ENCODE measurements at places on chromosomes 1 and 21.

GRCh38 chr21:26935977-26936376 is 30.9 kb downstream of the ADAMTS5 start:
- DNase-seq: no peak

DNA sequence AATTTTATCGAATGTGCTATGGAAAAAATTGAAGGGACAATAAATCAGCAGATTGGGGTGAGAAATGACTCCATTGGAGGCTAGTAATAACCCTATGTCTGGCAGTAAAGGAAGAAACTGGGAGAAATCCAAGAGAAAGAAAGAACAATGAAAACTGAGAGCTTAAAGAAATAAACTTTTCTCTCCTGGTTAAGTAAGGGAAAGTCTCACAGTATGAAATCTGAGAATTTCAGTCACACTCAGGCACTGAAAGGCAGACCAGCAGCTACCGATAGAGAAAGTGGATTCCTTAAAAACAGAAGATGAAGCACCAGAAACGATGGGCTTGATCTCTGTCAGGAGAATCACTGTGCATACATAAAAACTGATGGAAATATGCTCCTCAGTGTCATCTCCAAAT is 404.2 kb downstream of the PLPP3 start:
- DNase-seq: no peak

GRCh38 chr1:231318015-231318355 is 19.7 kb downstream of the EXOC8 start:
- DNase-seq: no peak

- no peak for DNase-seq
Observed at GRCh38 chr1:86582161-86582560, 35.3 kb downstream of the CLCA4 start.

DNA sequence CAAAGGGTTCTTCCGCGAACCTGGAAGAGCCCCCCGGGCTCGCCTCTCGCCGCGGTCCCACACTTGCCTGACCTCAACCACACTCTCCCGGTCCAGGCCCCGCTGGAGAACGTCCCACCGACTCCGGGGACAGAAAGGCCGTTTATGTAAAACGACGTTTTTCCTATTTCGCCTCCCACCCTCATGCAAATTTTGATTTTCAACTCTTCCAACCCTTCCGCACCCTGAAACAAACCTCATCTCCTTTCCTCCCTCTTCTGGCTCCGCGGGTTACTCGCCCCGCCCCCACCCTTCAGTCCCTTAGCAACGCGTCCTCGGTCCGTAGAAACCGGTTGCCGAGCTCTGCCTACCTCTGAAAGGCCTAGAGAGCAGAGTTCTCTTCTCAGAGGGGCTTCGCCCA is at the start of gene C1orf141:
TSS of gene C1orf141 (minus strand) at position 276 of the 400 bp plus-strand sequence. CDS start 7,730 bp downstream, outside the sequence.
- no peak for DNase-seq

DNA sequence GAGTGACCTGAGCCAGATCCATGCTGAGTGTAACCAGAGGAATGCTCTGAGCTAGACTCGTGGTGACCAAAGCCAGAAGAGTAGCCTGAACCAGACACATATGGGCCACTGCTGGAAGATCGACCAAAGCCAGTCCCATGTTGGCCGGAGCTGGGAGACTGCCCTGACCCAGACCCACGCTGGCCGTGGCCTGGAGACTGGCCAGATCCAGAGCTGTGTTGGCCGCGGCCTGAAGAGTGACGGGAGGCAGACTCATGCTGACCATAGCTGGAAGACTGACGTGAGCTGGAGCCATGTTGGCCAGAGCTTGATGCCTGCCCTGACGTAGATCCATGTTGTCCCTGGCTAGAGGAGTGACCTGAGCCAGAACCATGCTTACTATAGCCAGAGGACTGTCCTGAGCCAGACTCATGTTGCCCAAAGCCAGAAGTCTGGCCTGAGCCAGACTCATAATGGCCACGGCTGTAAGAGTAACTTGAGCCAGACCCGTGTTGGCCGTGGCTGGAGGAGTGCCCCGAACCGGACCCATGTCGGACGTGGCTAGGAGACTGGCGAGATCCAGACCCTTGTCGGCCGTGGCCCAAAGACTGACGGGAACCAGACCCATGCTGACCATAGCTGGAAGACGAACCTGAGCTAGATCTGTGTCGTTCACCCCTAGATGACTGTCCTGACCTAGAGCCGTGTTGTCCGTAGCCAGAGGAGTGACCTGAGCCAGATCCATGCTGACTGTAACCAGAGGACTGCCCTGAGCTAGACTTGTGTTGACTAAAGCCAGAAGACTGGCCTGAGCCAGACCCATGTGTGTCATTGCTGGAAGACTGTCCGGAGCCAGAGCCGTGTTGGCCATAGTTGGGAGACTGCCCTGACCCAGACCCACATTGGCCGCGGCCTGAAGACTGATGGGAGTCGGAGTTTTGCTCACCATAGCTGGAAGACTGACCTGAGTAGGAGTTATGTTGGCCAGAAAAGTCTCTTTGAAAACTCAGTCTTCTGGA is 3.5 kb downstream of the HRNR start:
- no peak for DNase-seq

DNA sequence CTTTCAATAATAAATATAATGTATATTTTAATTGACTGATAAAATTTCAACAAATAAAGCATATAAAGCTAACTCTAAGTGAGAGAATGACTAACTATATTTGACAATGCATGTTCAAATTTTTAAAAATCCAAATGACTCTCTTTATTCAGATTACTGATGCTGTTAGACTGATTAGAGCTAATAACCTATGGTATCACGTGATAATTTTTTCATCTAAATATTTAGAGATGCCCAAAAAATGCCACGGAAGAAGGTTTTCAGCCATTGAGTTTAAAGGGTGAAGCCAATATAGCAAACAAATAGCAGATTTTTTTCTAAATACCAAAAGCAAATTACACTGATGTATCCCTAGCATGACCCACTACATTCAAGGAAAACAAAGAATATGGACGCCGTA is 61.1 kb upstream of the OR10J4 start:
- no peak for DNase-seq

GRCh38 chr1:15740924-15741850 is 1.1 kb upstream of the TMEM82 start:
- peak; percentile 46 for DNase-seq

GRCh38 chr1:209641832-209642172 is 10.4 kb downstream of the LAMB3 start:
- no peak for DNase-seq

DNA sequence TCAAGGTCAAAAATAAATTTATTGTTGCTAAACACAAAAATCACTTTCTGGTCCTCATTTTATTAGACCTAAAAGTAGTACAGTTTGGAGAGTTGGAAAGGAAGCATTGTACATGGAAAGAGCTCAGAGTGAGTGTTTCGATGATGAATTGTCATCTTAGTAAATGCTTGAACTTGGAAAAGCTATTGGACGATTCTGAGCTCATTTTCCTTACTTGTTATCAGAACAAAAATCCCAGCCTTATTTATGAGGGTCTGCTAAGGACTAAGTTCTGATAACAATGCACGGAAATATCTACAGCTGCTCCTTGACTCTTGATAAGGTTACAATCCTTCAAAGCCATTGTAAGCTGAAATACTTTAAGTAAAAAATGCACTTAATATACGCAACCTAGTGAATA is 710.0 kb upstream of the PTBP2 start:
- DNase-seq: no peak

DNA sequence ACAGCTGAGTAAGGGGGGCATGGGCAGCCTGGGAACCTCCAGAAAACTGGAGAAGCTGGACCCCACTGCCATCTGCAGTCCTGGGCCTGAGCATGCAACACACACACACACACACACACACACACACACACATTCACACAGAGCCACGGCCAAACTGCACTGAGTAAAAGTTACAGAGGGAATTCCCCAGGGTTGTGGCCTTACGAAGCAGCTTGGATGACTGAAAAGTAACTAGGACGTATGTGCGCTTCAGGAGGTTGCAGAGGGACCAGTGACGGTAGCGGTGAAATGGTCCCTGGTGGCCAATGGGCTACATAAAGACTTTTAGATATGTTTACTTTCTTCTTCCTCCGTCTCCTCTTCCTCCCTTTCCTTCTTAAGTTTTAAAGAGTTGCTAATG is 232.5 kb upstream of the TMEM51 start:
- no peak for DNase-seq

DNA sequence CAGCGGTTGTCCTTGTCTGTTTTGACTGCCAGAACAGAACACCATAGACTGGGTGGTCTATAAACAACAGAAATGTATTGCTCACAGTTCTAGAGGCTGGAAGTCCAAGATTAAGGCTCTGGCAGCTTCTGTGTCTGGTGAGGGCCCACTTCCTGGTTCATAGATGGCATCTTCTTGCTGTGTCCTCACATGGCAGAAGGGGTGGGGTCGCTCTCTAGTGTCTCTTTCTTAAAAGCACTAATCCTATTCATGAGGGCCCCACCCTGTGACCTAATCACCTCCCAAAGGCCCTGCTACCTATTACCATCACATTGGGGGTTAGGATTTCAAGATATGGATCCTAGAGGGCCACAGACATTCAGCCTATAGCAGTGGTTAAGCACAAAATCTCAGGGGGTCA is 304.4 kb downstream of the NFIA start:
- no peak for DNase-seq

DNA sequence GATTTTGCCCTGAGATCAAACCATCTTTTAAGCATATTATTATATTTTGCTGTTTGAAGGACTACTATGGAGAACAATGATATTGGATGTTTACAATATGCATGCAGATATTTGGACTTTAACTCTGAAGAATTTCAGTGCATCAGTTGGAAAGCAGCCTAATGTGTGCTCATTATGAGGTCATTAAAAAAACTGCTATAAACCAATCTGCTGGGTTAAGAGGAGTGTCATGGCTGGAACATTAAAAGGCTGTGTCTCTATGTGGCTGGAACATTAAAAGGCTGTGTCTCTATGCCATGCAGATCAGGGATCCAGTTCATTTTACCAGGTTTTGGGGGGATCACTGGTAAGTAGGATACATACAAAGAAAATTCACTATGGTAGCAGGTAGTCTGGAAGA is 77.6 kb downstream of the SPATA46 start:
- DNase-seq: no peak

GRCh38 chr1:998995-999724 is 737 bp downstream of the HES4 start:
- DNase-seq: no peak

DNA sequence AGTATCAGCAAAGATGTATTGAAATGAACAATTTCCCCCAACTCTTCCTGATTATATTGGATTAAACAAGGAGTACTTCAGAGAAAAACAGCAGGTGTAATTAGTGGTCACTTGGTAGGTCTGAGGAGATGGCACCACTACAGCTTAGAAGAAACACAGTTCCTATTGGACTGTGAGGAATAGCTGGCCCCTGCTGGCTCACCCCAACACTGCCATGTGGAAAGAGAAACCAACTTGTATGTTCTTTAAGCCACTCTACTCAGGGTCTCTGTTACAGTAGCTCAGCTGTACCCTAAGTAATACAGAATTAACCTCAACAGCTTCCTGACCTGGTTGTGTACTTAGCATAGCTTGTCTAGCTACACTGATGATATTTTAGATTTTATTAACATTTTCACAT is 26.5 kb upstream of the MTR start:
- DNase-seq: no peak

- no peak for DNase-seq
Observed at GRCh38 chr1:185965870-185966269, 231.7 kb downstream of the HMCN1 start.

- DNase-seq: no peak
Observed at GRCh38 chr21:41824466-41825207, 54.5 kb downstream of the PRDM15 start.
